ENCODE measurements at places on chromosomes 7 and 10.

DNA sequence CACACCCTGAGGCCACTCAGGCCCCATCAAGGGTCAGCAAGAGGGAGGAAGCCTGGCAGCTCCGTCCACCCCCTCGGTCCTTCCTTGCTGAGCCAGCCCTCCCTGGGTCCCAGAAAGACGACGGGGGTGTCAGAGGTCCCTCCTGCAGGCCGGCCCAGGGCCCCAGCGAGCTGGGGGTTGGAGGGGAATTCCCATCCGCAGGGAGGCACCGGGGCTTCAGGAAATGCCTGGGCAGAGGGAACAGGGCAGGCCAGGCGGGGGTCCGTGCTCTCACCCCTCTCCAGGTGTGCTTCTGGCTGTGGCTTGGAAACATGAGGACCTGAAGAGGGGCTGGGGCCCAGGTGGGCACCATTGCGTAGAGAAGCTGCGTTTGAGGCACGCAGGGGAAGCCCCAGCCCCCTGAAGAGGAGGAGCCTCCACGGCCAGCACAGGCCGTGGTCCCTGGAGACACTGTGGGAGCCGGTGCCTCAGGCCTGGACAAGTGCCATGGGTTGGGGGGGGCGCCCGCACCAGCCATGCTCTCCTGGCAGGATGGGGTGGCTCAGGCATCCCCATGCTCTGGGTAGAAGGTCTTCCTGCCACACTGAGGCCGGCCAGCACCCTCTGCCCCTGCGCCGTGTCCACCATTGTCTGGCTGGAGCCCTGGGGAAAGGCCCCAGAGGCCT lies 66.7 kb downstream of the PDGFA start:
- no peak for DNase-seq

DNA sequence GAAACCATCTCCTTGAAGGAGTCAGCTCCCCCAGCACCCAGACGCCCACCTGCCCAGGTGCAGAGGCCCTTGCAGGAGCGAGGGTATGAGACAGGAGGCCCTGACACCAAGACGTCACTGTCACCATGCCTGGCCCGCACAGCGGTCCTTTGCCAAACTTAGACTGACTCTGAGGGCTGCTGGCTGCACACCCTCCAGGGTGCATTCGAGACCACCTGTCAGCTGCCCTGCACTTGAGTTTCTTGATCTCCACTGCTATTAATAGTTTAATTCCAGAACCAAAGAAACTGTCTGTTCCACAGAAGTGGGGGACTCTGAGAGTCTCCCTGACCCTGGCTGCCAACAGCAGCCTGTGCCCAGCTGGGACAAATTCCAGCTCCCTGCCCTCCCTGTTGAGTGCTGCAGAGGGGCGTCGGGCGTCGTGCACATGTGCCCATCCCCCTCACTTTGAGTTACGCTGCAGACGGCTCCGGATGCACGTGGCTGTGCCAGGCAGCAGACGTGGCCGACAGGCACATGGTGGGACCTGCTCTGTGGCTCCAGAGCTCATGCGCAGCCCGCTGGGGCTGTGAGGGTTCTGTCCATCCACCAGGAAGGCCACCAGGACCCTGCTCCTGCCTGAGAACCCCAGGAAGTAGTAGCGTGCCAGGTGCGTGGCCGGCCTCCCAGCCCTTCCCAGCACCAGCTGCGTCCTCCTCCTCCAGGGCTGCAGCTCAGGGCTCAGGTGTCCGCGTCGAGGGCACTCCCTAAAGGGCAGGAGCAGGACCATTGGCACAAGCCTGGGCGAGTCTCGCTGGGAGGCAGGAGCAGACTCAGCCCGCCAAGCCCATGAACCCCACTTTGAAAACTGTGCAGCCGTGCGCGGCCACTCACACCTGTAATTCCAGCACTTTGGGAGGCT lies 24.8 kb downstream of the ELFN1 start:
- DNase-seq, result no peak

- DNase-seq, result no peak
These were observed 220.7 kb downstream of the WDR11 start for GRCh38 chr10:121071901-121072300.

- no peak for DNase-seq
These were observed 848 bp upstream of the HOXA4 start for GRCh38 chr7:27131390-27131819.

DNA sequence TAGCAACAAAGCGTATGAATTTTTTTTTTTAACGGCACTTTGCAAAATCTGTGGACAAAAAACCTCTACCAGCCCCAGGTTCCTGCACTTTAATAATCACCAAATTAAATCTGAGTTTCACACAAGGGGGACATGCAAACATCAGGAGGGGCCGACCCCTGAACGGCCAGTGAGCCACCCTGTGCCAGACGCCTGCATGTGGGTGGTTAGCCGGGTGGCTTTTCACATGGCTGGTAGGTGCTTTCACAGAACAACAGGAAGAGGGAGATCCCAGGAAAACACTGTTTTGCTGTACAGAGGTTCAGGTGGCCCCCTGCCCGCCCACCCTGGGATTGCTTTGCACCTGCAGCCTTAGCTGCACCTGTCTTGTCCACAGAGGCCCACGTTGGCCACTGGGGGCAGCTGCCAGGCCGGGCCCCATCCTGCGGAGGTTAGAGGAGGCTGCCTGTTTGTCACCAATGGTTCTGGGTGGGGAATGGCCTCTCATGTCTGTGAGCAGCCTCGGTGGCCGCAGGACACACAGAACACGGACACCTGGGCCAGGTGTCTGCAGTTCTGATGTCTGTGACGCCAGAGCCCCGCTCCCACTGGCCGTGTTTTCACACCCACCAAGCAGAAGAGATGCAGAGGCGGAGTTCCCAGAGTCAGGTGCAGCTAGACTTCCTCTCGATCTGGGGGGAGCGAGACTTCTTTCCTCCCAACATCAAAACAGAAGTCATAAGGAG lies 107.7 kb downstream of the FAM53B start:
- no peak for DNase-seq

DNA sequence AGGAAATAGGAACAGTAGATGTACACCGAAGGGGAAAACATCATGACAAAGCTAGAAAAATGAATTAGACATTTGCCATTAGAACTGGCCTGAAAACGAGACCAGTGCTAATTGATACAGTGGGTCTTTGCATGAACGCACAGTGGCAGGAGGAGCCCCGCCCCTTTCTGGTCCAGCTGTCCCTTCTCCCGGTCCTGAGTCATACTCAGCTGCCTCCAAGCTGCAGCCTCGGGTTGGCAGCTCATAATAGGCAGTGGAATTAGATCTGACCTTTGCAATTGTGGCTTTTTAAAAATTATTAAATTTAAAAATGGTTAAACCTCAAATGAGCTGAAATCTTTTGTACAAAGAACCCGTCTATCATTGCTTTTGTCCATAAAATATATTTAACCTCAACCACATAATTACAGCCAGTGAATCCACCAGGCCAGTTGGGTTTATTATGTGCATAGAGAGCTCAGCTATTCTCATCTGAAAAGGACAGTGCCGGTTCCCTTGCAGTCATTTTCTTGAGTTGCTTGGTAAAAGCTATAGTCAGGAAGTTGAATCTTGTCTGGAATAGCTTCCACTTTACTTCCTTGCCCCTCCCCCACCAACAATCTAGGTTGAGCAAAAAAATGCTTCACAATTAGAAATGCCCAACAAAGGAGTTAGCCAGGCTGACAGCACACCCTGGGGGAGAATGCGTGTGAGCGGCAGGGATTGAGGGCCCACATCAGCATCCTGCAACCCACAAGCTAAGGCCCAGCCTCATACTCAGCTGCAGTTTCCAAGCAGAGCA lies 147.1 kb downstream of the BUB3 start:
- DNase-seq, result no peak

DNA sequence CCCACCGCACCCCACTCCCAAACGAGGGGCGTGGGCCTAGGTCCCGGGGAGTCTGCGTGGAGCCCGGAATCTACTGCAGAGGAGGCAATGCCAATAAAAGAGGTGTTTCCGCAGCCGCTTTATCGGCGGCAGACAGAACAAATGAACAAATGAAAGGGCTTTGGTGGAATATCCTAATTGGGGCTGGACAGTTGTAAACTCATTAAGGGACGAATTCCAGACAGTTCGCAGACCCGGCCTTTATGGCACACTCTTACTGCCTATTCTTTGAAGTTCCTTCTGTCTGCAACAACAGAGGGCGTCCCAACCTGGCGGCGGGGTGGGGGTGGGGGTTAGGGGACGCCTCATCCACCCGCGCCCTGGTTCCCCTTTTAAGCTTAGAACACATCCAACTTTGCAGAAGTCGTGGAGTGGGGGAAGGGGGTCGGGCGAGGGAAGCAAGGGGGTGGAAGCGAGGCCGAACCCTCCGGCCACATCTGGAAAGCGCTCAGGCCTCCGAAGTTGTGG lies 4.1 kb downstream of the HOXA9 start:
- DNase-seq, result no peak

DNA sequence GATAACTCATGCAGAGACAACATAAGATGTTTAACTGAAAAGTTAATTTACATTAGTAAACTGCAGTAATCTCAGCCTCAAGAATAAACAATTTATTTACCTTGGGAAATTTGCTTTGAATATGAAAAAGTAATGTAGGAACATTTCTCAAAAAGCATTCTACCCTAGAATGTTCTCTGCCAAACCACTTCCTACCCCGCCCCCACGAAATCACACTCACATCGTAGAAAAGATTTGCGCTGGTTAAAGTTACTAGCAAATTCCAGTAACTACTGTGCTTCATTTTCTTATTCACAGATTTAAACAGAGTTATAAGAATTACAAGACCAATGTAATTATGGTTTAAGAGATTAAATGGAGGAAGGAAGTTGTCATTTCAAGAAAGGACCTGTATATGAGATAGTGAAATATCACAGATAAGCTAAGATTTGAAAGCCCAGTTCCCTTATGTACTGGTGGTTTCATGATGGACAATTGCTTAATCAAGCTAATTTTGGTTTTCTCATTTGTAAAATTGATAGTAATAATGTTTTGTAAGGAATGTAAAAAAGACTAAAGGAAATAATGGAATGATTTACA lies 175.4 kb downstream of the GNAI1 start:
- no peak for DNase-seq

- no peak for DNase-seq
These were observed 75.2 kb downstream of the CDC123 start for GRCh38 chr10:12271210-12271540.

GRCh38 chr10:130820880-130821482 lies 490.5 kb downstream of the TCERG1L start:
- no peak for DNase-seq

DNA sequence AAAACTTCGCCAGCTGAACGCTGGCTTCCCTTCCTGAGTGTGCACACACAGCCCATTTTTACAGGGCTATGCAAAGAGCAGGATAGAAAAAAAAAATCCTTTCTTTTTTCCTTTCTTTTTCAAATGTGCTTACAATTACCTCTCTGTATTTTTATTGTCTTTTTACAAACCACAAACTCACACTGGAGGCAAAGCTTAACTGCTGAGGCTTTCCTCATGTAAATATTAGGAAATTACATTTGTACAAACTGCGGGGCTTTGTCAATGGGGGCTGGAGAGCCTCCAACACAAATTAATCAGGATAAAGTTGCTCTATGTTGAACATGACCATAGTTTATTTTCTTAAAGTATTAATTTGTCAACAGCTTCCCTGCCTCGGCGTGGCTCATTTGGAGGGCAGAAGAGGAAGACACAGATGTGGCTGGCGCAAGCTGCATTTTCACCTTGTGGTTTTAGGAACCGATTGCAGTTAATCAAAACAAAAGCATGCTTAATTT lies 411.7 kb upstream of the MKI67 start:
- no peak for DNase-seq

DNA sequence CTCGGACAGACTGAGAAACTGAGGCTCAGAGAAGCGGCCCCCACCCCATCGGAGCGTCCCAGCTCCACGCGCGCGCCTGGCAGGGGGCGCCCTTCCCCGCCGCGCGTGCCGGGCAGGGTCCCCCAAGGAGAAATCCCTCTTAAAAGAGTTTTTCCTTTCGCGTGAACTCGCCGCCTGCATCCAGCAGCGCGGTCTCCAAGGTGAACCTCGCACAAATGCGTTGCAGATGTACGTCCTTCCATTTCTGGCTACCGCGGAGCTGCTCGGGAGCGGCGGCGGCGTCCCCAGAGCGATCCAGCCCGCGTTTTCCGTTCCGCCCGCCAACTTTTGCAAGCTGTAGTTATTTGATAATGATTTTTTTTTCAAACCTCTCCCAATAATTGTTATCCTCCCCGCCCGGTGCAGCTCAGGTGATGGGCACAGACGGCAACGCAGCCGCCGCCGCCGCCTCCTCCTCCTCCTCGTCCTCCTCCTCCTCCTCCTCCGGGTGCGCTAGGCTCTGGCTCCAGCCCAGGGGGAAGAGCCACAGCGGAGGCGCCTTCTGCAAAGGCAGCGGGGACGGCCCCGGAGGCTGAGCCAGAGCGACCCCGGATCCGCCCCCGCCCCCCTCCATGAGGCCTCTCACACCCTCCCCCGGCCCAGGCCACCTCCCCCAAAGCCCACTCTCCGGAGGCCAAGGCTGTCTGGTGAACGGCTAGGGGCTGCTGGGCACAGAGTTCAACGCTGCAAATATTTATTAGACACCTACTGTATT lies 74.0 kb upstream of the CUX1 start:
- DNase-seq, result no peak

DNA sequence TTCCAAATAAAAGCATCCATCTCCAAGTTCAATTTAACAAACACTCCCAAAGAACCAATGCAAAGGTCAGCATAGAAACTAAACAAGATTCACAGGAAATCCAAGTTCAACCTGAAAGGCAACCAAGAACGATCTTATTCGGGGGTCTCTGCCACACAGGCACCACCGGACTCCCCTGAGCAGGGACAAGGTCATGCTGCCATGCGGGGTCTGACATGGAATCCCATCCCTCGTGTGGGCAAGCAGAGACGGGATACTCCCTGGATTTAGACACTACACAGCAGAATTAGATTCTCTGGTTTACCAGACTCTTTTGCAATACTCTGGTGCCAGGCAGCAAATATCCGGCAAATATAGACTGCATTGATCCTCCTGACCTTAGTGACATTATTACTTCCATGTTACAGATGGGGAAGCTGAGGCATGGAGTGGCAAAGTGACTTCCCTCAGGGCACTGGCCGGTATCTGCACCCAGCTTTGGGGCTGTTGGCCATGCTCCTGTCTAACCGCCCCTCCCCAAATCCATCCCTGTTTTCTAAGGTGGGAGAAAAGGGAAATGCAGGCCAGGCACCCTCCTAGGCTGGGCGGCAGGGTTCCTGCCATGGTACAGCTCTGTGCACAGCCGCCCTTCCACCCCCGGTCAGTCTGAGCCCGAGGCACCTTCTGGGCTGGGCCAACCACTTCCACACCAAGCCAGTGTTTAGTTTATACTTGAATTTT lies 111.8 kb downstream of the VIPR2 start:
- DNase-seq, result no peak

DNA sequence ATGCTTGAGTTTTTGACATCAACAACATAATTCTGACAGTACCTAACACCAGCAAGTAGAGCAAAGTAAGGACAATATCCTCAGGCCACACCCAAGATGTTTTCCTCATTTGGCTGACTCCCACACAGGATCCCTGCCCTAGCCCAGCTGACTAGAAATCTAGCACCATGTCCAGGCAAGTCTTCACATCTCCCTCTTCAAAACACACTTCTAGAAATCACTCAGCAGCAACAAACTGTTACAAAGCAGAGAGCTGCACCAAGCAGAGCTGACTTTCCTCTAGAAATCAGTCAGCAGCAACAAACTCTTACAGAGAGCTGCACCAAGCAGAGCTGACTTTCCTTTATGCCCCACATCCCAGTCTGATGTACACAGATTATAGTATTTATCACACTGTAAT lies 7.7 kb downstream of the TMEM168 start:
- no peak for DNase-seq

- no peak for DNase-seq
These were observed 740.6 kb downstream of the LRMDA start for GRCh38 chr10:76172020-76172419.
